ENCODE measurements at places on chromosomes 12 and 14.

DNA sequence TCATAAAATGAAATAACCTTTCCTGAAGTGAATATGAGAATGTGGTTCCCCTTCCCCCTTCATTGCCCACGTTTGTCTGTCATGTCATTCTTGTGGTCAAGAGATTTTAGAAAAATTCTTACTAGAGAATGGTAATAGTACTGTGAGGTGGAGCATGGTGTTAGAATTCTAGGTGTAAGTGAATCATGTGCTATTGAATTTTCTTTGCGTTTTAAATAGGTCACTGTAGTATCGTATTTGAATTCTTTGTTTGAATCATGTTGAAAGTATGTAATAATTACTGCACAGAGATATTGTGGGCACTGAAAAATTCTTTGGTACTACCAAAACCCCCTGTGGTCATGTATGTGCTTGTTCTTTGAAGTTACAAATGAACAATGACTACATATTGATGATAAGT, 49.9 kb downstream of the FUT8 start:
- no peak for DNase-seq

DNA sequence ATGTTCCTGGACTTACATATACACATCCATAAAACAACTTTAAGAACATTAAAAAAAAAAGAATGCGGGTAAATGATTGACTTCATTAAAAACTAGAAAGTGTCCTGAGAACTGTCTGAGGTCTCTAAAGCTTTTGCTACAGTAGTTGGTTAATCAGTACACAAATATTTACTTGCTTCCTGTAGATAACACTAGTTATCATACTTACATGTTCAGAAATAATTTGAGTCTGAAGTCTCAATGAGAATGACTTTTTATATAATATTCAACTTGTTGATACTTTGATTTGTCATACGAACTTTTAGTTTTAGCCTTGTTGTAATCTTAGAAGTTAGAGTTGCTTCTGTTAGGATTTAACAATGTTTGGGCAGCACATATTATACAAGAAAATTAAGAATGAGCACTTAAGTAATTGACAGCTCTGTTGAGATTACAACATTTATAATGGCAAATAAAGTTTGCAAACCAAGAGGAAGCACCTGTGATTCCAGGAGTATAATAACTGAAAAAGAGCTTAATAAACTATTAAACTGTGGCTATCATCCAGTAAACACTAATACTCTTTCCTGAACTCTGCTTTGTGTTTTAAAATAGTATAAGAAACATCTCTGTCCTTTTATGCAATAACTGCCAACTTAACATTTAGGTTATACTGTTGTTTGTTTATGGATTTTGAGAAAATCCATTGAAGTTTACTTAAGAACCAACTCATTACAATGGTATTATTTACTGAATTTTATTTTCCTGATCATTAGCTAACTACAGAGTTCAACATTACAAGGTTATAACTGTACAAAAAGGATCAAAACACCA, 131.7 kb downstream of the MIPOL1 start:
- no peak for DNase-seq

DNA sequence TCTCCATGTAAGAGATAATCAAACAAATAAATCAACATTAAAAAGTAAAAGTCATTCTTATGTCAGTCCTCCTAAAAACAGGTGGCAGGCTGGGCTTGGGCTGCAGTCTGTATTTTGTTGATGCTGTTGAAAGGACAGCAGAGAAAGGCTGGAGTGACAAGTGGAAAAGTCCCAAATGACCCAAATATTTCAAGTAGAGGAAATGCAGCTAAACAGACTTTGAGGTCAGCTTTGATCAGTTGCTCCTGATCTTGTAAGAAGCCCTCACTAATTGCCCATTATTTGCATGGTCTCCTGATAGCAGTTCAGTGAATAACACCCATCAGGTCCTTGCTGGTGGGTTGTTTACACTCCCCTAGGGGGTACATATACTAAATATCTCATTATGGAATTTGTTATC, 24.9 kb downstream of the TBX3 start:
- DNase-seq, result no peak

GRCh38 chr14:54621686-54622085, 54.8 kb downstream of the SAMD4A start:
- DNase-seq, result no peak

- no peak for DNase-seq
Observed at GRCh38 chr12:84718906-84719305, 193.7 kb downstream of the SLC6A15 start.

DNA sequence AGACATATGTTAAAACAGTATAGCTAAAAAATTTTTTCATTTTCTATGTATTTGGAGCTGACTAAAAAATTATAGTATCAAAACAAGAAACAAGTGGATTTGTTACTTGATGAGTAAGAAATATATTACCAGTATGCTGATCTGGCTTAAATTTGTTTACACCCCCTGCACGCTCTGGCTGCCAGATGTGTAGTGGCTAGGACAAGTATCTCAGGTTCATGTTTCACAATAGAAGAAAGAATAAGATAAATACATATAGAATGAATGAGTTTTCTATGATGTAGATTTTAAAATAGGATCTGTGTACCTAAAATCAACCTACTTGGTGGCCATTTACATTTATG, 13.1 kb downstream of the NAA30 start:
- DNase-seq, result no peak

- DNase-seq, result no peak
Observed at GRCh38 chr14:61671082-61671481, 24.2 kb upstream of the HIF1A start.

DNA sequence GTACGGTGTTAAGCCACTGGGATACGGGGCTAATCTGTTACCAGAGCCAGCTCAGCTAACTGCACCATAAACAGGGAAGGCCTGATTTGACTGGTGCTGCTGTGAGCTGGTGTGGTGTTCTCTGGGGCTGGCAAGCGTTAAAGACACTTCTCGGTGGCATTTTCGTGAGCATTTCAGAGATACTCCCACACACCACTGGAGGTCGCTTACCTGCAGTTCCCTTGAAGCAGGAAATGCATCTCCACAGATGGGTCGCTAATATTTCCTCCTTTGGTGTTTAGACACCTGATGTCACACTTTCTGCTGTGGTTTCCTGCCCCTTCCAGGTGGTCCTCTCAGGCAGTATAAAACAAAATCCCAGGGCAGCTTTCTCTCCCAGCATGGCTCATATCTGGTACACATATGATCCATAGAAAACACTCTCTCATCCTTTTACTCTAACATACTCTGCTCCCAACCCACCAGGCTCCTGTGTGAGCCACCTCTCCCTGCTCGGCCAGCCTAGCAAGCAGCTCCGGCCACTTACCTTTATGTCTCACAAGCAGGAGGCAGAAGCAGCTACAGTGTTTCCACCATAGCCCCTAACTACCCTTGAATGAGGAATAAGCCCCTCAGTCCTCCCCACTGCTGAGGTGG, 129.9 kb upstream of the GRIN2B start:
- no peak for DNase-seq

- DNase-seq, result no peak
Observed at GRCh38 chr12:101924618-101925017, 47.2 kb downstream of the DRAM1 start.

DNA sequence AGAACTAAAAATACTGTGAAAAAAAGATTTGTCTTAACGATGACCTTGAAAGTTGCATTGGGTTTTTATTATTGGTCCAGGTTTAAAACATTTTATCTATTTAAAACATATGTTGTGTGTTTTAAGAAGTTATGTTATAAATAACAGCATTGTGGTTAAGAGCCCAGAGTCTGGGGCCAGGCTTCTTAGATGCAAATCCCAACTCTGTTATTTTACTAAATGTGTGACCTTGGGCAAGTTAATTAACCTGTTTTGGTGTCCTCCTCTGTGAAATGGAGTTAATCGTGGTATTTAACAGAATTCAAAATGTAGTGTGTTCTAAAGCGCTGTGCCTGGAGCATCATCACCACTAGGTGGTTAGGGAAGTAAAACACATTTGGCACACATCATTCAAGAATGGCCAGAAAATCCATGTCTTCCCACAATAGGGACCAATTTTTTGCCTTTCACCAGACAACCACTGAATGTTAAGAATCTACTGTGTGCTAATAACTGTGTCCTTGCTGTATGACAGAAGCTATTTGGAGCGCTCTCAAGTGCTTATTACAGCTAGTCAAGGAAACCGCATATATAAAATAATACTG, 133.3 kb downstream of the MON2 start:
- DNase-seq, result no peak

DNA sequence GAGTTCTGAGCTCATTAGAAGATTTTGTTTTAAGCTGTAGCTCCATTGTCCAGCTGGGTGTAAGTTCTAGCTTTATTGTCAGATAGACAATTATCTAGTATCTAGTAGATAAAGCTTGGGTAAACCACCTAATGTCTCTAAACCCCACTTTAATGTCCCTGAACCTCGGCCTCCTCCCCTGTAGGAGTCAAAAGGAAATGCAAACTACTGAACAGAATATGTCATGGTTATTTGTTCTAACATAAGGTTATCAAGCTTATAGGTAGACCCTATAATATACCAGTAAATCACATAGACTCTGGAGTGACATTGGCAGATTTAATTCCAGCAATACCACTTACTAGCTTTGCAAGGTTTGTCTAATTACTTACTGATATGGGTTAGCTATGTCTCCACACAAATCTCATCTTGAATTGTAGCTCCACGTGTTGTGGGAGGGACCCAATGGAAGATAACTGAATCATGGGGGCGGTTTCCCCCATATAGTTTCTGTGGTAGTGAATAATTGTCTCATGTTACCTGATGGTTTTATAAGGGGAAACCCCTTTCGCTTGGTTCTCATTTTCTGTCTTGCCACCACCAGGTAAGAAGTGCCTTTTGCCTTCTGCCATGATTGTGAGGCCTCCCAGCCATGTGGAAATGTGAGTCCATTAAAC, 29.4 kb downstream of the BCAT1 start:
- DNase-seq, result no peak

DNA sequence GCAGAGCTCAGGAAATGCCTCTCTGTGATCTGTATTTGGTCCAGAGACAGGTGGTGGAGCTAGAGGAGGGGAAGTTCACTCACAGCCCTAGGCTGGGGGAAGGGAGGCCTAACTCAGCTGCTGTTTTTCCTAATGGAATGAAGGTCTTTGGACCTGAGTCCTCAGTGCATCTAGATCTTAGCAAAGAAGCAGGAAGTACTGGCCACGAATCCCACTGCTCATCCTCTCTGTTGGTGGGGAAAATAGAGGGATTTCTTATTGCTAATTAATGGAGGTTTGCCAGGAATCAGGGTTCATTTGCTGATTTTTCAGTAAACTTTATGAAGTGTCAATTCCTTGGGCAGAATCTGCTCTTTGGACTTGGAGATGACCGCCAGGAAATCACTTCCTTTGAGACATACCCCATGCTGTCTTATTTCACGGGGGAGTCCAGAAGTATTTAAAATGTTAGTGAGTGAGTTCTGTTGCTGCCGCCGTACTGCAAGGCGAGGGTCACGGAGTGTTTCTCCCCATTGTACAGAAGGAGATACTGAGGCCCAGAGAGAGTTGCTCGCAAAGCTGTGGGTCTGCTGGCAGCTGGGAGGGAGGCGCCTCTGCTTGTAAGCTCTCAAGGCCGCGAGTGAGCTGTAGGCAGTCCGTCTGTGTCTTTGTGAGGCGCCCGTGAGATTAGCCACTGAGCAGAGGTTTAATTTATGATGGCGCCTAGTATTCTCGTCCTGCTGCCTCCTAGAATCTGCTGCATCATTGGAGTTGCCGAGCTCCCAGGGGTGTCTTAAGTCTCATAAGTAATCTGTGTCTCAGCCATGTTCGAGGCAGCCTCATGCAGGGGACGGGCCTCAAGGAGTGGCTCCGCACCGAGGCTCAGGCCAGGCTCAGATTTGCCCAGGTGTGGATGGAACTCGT, 88.2 kb downstream of the TSPAN9 start:
- no peak for DNase-seq

DNA sequence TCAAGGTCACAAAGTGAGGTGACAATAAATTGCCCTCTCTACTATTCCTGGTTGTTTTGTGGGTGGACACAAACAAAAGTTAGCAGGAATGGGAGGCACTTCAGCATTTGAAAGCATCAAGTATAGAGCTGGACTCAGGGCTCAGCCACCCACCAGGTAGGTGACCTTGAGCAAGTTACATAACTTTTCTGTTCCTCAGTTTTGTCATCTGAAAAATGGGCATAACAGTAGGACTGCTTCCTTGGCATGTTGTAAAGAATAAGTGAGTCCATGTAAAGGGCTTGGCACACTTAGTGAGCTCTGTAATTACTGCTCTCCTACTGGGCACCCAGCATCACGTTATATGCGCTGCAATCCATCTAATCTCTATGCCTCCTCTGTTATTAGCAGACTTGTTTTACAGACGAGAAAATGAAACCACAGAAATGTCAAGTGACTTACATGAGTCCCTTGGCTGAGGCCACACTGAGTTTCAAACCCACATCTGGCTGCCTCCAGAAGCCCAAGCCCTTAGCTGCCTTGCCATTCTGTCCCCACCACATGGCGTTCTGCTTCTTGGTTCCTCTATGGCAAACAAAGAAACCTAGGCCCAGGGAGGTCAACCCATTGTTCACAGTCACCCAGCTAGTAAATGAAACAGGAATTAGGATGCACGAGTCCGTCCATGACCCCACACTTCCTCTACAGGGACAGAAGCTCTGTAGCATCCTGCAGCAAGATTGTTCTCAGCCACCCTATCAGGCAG, 63.2 kb upstream of the SLC24A4 start:
- DNase-seq, result no peak

- DNase-seq, result no peak
Observed at GRCh38 chr12:39935275-39935674, 170.6 kb downstream of the SLC2A13 start.

DNA sequence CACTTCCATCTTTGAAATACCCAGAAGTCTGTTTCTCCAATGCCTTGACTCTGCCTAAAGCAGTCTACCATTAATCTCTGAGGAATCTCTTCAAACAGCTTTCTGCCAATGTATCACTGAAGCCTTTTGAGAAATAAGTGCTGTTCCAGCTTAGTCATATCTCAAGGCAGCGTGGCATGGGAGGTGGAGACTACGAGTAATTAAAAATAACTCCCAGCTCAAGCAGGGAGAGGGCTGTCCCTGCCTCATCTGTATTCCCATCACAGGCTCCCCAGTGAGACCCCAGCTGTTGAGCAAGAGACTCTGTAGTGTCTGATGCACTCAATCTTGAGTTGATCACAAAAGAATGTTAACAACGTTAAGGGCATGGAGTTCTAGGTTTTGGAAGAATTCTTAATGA, 700.6 kb downstream of the DIO2 start:
- DNase-seq, result no peak

DNA sequence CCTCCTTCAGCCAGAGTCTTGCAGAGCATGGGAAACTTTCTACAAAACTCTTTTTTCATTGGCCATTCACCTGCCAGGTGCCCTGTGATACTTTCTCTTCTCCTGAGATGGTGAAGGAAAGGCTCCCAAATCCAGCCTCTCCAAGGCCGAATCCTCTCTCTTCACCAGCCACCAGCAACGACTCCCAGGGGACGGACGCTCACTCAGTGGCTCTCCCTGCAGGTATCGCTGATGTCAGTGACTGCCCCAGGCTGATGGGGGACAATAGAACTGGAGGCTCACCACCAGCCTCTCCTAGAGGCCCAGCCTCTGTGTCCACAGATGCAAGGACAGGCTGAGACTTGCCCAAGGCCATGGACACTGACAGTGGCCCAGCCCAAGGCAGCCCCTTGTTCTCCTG, 204.1 kb downstream of the BCL11B start:
- no peak for DNase-seq

Measured in cortex of kidney (tissue), 1 donor.